ENCODE measurements at places on chromosomes 11 and 22.

DNA sequence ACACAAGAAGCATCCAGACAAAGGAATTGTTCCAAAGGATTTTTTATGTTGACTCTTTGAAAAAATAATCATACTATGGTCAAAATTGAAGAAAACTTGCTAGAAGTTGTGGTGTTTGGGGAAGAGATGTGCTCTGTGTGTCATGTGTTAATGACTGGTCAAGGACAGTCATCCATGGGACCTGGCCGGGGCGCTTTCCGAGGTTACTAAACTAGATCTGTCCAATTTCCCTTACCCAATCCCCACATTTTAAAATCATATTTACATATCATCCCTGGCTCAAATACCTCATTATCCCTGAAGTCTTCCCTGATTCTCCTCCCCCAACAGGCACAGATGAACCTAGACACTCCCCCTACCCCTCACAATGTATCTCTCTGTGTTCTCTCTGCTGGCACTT, 289.4 kb downstream of the TENM4 start:
- DNase-seq: no peak

DNA sequence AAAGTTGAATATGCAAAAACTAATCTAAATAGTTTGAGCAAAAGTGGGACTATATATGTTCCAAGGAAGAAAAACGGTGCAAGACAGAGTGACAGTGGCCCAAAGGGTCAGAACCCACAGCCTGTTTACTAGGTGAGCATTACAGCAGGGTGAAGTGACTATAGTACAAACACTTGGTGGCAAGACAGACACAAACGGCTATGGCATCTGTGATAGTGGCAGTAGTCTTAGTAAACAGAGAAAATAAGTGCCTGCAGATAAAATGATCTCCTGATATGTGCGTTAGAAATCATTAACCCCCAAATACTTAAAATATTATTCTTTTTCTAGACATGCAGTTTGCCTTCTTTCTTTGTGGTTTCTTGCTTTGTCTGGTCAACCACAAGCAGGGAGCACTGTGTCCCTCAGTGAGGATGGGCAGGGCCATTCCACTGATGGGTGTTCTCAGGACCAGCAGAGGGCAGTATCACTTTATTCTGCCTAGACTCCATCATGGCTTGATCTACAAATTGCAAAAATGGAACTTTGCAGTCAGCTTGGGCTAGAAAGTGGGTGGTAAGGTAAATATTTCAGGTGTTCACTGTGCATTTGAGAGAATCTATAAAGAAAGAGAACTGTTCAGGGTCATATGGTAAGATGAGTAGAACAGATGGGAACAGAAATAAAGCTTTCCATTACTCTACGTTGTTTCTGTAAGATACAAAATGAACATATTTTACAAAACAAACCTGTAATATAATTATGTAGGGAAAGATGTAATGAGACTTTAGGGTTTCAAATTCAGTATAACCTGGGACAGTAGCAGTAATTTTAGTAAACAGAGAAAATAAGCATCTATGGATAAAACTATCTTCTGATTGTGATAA, 198.2 kb downstream of the SWAP70 start:
- DNase-seq: peak; percentile 72

- no peak for DNase-seq
Measured at GRCh38 chr11:76102802-76103201, 103.5 kb downstream of the WNT11 start.

DNA sequence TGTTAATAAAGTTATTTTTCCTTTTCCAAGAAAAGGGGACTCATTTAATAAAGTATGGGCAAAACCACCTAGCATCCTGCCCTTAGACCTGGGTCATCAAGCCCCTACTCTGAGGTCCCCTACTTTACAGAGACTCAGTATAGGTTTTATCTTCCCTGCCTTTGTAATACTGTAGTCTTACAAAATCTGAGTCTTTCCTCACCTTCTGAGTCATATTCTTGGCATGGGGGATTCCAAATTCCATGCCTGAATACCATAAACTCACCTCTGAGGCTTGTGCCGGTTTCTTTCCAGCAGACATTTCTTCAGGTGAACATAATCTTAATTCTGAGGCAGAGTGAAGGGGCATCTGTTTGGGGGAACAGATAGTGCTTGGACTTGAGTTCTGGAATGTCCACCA, 282.5 kb downstream of the KCNA4 start:
- no peak for DNase-seq

DNA sequence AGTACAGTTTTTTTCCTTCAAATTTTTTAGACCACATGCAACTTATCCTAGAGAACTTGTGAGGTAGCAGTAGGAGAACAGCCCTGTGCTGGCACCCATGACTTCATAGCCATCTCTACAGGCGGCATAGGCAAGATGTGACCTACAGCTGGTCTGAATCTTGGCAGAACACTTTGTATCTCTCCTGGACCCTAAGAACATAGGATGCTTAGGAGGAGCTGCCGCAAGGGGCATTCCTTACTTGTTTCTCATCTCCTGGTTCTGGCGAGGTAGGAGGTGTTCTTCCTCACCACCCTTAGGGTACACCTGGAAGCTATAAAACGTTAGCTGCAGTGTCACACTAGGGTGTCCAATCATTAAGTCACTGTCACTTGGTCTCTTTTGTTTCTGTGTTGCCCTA, 16.4 kb downstream of the CWC15 start:
- no peak for DNase-seq

GRCh38 chr22:38451404-38451803, 3.6 kb downstream of the KCNJ4 start:
- DNase-seq: no peak

DNA sequence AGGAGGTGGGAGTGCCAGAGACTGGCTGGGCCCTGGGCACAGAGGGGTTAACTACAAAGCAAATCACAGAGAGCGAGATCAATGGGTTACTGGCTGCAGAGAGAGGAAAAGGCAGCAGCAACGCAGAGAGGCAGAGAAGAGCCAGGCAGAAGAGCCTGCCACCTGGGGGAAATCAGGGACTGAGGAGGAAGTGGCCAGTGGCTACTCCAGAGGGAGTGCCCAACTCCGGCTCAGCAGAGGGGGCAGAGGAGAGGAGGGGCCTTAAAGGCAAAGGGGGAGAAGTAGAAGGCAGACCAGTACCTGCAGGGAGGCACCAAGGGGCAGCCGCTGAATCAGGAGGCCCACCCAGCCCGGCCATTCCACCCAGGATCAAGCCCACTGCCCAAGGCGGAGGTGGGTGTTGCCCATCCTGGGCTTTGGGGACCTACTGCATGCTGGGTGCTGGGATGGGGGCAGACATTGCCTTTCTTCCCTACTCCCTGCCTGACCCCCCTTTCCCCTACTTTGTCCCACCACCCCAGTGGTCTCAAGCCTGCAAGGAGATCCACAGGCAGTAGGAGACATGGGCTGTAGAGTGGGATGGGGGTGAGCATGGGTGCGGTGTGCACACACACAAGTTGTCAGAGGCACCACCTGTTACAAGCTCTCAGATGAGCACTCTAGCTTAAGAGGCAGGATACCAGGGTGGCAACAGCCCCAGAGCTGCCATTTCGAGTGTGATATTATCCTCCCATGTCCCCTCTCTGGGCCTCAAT, 926 bp upstream of the GALR3 start:
- DNase-seq: no peak

GRCh38 chr22:21657020-21657359, 8.8 kb upstream of the PPIL2 start:
- no peak for DNase-seq

DNA sequence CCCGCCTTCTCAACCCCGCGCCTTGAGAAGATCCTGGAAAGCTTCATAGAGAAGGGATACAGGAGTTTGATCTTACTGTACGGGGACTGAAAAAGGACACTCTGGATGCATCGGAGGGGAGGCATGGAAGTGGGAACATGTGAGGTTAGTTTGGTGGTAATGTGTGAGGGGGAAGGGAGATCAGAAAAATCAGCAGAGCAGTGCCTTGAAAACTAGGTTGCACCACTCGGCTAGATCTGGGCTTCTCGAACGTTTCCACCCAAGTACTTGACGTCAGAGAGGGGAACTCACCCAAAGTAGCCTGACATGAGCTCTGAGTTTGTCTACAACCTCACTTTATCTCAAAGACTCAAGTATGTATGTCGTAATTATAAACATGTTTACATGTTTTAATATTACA, 14.5 kb downstream of the USP35 start:
- no peak for DNase-seq

- peak; percentile 60 for DNase-seq
Measured at GRCh38 chr11:96172604-96173003, 170.4 kb downstream of the MAML2 start.

- no peak for DNase-seq
Measured at GRCh38 chr11:10302359-10302743, 2.5 kb upstream of the ADM start.

DNA sequence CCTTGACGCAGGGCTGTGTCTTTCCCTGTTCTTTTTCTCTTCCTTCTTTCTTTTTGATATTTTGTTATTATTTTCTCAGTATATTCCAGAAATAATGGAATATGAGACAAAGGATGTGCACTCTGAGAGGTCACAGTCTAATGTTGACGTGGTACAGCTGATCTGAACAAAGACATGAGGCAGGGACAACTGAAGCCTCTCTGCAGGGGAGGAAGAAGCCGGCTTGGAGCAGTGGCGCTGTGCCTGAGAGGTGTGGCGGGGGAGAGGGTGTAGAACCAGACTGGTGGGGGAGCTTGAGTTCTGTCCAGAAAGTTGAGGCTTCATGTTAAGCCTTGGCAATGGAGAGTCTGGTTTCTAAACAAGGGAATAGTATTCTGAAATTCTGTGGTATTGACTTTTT, 34.7 kb downstream of the ADAMTS15 start:
- no peak for DNase-seq

DNA sequence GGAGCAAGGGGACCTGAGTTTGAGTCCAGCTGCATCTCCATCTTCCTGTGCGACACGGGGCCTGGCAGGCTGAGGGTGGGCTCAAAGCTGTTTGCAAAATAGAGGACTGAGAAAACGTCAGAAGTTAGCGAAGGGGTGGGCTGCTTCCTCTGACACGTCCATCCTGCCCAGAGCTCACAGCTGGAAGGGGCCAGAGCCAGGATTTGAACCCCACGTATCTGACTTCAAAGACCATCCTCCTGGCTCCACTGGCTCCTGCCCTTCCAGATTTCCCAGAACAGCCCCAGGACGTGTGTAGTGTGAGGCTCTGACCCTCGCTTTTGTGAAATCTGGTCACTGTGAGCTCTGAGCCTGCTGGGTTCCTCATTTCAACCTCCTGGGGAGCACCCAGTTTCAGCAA, 56.3 kb downstream of the CD82 start:
- DNase-seq: no peak

- no peak for DNase-seq
Measured at GRCh38 chr11:126392633-126393013, 37.1 kb downstream of the ST3GAL4 start.

DNA sequence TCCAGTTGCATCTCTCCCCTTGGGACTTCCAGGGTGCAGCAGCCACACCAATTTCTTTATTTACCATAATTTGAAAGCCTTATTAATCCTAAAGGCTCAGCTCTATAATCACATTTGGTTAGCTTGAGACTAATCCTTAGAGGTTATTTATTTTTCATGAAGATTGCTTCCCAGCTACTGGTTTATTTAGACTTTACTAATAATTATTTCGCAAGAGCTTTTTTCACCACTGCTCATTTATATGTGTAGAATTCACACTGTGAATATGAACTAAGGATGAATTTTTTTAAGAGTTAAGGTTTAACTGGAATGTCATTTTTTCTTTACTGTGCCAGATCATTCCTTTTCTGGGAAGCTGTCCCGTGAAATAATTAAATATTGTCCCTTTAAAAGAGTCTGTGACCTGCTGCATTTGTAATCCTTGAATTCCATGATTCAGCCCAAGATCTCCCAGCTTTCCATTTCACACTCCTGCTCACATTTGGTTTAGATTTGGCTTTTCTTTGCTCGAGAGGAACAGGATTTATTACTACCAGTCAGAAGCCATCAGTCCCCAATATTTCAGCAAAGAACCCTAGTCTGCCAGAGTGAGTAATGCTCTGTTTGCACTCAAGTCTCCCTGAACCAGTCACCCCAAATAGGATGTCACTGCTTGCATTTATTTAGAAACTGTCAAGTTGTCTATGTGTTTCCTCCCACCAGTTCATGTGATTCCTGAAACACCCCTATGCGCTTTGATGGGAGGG, 4.4 kb upstream of the CD44 start:
- no peak for DNase-seq

GRCh38 chr11:116073854-116074837, 569.9 kb upstream of the CADM1 start:
- no peak for DNase-seq

GRCh38 chr11:85663753-85664614, 945 bp downstream of the CREBZF start:
- DNase-seq: peak; percentile 70

GRCh38 chr11:69479591-69480271, 1.7 kb upstream of the LINC01488 start:
- DNase-seq: no peak

DNA sequence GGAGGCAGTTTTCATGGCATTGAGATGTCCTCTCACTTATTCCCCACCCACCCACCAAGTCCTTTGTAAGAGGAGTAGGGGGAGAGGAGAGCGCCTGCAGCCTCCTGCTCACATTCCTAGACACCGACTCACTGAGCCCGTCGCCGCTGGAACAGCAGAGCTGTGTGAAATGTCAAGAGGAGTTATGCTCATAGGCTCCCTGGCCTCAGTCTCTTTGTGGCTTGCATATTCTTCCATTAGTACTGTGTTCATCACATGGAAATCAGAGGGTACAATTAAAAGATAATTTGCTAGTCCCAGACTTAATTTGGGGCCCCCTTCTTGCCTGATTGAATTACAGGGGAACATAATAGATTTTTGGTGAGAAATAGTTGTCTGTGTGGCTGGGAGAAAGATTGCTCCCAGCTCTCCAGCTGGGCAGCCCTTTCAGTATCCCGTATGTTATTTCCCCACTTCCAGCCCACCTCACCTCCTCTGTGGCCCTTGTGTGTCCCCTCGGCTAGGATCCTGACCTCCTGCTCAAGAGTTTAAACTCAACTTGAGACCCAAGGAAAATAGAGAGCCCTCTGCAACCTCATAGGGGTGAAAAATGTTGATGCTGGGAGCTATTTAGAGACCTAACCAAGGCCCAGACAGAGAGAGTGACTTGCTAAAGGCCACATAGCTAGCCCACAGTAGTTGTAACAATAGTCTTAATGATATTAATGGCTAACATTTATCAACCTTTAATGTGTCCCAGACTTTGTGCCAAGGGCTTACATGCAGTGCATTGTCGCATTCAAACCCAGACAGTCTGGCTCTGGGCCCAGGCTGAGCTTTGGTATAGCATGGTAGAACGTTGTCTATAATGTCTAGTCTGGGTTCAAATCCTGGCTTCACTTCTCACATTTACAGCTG, 32.2 kb downstream of the LIMK2 start:
- peak; percentile 55 for DNase-seq

GRCh38 chr22:39559456-39560105, 11.0 kb upstream of the CACNA1I start:
- no peak for DNase-seq

- DNase-seq: peak; percentile 59
Measured at GRCh38 chr11:63813563-63814382, 517 bp downstream of the SPINDOC start.

All from fibroblast of gingiva (primary cell).